ENCODE measurements at places on chromosomes 2 and 18.

DNA sequence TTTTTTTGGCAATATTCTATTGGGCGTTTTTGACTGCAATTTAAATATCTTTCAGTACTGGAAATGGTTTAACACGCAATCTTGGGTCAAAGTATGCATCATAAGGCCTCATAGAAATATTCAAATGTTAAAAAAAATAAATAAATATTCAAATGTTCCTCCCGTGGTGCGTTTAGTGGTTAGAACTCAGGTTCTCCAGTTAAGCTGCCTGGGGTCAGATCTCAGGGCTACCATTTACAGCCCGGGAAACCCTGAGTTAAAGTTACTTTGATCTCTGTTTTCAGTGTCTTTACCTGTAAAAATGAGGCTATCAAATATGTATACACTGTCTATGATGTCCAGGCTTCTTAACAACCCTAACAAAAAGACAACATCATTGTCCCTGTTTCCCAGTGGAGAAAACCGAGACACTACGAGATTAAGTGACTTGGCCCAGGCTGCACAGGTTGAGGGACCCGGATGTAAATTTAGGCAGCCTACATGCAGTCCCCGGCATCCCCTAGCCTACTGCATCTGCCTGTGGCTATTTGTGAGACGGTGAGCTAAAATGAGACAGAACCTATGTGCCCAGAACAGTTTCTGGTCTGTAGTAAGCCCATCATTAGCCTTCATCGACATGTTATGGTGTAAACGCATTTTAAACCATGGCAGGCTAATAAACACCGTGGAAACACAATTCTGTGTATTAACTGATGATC lies 1.7 kb downstream of the FHL2 start:
- no peak for DNase-seq

DNA sequence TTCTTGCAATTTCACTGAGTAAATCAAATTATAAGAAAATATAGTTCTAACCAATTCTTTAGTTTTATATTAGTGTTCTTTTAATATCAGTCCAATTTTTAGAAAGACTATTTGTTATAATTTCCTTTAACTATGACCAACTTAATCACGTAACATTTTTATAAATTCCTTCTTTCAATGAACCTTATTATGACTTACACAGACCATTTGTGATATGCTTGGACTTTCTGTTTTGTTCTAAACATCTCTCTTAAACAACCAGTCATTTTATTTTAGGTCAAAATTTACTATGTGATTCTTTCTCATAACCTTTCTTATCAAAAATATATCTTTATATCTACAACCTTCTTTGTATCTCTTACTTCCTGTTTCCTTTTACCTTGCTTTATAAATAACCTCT lies 39.5 kb upstream of the DYNAP start:
- no peak for DNase-seq

DNA sequence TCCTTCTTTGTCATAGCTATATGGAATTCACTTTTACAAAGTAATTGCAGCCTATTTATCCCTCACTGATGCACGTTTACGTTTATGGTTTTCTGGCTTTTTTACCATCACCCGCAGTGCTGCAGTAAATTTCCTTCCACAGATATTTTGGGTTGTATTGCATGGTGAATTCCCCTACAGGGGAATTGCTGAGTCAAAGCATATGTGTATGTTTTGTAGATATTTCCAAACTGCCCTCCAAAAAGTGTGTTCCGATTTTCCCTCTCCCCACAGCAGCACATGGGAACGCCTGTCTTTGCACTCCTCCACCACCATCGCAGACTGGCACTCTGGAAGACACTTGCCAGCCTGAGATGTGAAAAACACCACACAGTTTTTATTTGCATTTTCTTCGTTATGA lies 80.6 kb upstream of the UXS1 start:
- DNase-seq = no peak

DNA sequence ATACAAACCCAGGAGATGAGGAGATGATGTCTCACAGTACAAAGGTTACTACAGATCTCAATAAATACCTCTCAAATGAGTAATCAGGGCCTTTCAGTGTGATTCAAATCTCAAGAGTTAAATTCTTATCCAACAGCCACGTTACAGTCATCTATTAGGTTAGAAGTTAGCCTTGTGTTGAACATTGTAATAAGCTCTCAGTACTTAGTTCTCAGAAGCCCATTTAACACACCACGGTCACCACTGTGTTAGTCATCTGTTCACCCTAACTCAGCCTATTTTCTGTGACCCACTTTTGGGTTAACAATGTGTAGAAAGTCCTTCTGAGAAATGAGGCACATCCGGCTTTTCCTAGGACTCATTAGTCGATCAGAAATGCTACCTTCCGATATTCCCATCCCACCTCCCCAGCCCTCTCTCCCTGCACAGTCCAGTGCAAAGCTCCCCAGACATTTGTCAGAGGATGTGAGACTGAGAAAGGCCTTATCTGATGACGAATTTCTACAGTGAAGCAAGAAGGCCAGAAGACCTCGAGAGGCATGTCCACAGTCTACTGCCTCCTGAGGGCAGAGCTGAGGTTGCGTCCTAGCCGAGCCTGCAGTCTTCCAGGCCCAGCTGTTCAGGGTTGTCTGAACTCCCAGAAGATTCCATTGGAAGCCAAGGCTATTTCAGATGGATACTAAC lies 92.6 kb downstream of the ACTR2 start:
- DNase-seq = no peak

- no peak for DNase-seq
Observed at GRCh38 chr2:128389388-128390086, 70.9 kb upstream of the HS6ST1 start.

DNA sequence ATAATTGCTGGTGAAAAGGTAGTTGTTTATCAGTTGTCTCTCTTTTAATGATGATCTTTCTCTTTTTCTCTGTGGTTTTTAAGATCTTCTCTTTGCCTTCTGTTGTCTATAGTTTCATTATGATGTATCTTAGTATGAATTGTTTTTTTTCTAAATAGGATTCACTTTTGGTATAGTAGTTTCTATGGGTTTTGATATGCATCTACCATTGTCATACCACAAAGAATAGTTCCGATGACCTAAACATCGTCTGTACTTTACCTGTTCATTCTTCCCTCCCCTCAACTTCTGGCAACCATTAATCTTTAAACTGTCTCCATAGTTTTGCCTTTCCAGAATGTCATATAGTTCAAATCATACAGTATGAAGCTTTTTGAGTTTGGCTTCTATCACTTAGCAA lies 19.6 kb downstream of the RDH14 start:
- DNase-seq = no peak

- no peak for DNase-seq
Observed at GRCh38 chr2:36318547-36318946, 37.0 kb upstream of the CRIM1 start.

DNA sequence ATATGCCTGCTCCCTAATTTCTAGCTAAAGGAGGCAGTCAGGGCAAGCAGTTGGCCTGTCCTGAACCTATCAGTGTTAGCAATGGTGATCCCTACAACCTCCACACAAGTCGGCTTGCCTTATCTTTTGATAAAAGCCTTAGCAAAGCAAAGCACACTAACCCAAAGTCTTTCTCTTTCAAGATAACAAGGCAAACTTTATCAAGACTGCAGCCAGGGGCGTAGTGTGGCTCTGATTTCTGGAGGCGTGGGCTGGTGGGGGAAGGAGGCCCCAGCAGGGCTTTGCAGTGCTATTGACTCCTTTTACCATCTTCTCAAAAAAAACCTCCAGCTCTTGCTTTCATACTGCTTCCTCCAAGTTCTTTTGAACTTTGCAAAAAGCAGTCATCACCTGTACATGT lies 40.2 kb upstream of the LAMA1 start:
- DNase-seq = no peak

DNA sequence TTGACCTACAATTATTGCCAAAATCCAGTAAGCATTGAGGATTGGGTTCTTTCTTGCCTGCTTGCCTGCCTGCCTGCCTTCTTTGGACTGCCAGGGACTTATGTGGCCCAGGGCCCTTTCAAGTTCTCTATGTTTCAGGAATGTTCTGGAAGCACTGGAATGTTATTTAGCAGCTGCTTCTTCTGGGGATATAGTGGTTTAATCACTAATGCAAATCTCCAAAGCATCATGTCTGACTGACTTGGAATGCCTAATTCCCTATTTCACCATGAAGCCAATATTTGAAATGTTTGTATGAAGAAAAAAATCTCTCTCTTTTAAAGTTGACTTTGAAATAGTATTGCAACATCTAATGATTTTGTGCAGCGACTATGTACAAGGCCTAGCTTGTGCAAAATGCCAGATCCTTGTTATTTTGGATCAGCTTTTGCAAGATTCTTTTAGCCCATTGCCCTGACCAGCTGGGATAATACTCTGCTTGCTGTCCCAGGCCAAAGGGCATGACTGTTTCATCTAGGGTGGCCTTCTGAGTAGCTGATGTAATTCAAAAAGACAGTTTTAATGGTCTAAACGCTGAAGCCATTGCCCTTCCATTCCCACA lies 204.6 kb downstream of the RND3 start:
- DNase-seq = peak; percentile 2

- DNase-seq = no peak
Observed at GRCh38 chr2:210519594-210519993, 36.8 kb upstream of the CPS1 start.

GRCh38 chr2:155368934-155369333 lies 670.4 kb downstream of the KCNJ3 start:
- no peak for DNase-seq

- peak; percentile 79 for DNase-seq
Observed at GRCh38 chr2:71453404-71454220, at the start of gene DYSF. Gene DYSF, plus strand, starts transcription at chr2:71453561.

DNA sequence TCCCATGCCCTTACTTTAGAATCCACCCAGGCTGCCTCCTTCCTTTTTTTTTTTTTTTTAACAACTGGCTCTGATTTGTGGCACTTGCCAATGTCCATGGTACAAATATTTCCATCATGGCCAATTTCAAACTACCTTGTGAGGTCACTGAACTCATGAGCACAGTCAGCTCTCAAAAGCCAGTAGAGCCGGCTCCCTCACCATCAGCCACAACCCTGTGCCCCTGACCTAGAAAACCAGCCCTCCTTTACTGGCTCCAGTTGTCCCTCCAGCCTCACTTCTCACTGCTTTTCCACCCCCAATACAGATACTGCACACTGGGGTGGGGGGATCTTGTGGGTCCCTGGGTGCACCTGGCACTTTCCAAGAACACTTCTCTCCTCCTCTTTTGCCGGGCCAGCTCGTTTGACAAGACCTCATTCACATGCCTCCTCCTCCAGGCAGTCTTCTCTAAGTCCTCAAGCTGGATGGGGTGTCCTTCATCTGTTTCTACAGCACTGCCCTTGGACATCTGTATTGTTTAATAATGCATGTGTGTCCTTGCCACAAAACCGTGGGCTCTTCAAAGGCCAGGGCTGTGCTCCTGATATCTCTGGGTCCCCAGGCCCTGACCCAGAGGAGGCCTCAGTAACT lies 35.5 kb downstream of the SDC1 start:
- DNase-seq = no peak

DNA sequence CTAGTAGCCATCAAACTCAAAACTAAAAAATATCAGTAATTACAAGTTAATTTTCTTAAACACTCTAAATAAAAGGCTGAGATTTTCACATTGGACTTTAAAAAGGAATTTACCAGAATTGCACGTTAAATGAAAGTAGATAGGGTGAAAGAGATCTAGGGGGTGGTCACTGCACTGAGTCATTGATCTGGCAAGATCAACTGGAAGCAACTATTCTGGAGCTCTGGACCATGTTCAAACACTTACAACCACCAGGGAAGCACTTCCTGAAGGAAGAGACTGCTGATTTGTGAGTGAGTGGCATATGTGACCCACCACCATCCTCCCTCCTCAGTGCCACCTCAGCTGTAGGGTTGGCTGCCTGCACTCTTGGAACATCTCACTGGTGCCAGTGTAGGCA lies 111.8 kb downstream of the UGGT1 start:
- no peak for DNase-seq

DNA sequence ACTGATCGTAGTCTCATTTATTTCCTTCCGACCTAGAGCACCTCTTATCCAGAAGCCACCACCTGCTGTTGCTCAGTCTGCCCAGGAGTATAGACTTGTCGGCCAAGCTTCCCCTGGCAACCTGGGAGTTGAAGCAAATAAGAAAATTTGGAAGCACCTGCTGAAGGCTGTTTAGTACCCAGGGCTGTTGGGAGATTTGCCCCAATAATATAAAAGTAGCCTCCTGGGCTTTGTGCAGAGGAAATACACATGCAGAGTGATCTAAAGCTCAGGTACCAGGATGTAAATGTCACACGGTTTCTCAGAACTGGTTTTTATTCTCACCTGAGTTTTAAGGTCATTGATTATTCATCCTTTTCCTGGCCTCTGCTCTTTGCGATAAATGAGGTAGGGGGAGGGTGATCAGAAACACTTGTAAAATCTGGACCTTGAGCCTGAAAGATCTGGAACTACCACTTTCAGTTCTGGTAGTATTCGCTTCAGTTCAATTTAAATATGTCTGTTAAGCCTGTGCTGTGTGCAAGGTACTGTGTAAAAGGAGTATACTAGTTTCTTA lies 789 bp upstream of the COX7A2L start:
- DNase-seq = no peak

DNA sequence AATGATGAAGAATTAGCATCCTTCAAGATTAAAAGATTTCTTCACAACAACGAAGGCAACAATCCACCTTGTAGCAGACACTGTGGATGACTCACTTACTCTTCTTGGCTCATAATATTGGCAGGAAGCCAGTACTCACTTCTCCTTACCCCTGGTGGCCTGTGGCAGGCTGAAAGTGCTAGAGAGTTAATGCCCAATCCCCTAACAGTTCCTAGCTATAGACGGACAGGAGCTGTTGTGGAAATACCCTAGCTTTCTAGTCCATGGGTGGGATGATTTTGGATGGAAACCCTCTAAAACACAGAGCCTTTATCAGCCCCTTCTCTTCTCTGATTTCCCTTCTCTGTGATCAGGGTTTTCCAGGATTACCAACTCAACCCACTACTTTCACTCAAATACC lies 128.6 kb upstream of the NYAP2 start:
- DNase-seq = no peak

GRCh38 chr2:241812730-241813643 lies 4.0 kb downstream of the NEU4 start:
- DNase-seq = no peak

DNA sequence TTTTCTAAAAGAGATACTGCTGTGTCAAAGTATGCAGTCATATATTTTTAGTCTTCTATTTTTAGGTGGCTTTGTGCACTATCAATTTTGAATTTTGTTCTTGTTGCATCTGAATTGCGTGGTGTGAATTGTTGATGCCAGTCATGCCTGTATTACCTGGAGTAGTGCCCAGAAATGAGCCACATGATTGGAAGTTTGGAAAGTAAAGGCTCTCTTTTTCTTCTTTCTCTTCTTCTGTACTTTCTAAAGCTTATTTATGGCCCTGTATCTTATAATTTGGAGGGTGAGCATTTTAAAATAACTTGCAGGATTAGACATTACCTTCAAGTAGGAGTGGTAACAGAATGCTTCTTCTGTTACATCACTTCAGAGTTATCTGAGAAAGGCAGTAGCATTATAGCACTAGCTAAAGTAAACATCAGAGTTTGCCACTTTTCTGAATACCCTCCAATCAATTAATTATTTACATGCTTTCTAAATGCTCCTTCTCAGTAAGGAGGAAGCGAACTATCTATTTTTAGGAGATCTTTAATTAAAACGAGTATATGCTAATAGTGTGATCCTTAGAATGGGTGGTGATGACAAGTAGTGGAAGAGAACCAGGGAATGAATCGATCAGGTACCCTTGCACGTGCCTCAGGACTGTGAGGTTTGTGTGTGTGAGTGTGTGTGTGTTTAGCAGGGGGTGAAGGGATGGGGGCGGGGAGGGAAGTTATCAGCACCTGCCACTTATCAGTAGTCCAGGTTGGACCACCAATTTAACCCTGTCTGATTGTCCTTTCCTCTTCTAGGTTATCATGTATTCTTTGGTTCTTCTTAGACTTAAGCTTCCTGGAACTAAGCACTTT lies 112.5 kb downstream of the MAP3K20 start:
- no peak for DNase-seq

- no peak for DNase-seq
Observed at GRCh38 chr2:103805746-103806145, 1043.9 kb downstream of the TMEM182 start.
